ENCODE measurements at places on chromosomes 1 and 21.
A peak's percentile ranks its signal among the peaks of the same experiment; 100 is the strongest.

DNA sequence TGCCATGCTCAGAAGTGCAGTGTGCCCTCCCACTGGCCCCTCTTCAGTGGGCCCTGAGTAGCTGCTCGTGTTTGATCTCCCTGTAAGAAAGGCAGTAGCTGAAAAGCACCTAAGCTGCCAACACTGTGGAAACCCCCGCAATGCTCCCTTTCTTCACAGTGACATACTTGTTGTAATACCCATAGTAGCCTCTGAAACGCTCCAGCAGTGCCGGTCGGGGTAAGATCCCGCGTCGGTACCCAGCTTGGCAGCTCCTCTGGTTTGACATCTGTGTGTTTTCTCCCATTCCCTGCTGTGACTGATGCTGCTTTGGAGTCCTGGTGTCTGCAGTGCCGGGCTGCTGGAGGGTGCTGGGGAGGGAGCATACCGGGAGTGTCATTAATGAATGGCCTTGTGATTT, 3.6 kb downstream of the CHAF1B start:
- DNase-seq: peak; percentile 33

DNA sequence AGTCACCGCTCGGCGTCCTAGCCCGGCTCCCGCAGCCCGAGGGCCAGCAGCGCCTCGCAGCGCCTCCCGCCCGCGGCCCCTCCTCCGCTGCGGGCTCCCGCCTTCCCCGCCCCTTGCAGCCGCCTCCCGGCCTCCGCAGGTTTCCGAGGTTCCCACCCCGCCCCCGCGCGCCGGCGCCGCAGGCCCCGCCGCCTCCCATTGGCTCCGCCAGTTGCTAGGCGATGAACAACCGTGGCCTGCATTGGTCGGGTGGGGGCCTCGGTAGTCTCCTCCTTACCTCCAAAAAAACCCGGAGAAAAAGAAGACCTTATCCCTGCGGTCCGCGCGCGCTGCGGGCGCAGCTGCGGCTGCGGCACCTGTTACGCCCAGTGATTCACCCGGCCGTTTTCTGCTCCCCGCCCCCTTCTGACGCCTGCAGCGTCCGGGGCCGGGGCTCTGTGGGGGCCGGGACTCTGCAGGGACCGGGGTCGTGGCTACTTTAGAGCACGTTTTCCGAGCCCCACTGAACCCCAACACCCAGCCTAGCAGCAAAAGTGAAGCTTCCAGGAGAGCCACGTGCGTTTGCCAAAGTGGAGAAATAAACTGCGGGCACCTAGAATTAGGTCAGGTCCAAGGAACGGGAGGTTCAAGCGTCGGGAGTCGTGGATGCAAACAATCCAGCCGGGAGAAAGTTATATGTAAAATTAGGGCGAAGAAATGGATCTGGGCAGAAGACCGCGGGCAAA, at the start of gene SSX2IP:
Gene SSX2IP, minus strand, starts transcription at position 65 of the 725 bp plus-strand sequence. CDS start 19,242 bp downstream, outside the sequence.
- peak; percentile 97 for DNase-seq

DNA sequence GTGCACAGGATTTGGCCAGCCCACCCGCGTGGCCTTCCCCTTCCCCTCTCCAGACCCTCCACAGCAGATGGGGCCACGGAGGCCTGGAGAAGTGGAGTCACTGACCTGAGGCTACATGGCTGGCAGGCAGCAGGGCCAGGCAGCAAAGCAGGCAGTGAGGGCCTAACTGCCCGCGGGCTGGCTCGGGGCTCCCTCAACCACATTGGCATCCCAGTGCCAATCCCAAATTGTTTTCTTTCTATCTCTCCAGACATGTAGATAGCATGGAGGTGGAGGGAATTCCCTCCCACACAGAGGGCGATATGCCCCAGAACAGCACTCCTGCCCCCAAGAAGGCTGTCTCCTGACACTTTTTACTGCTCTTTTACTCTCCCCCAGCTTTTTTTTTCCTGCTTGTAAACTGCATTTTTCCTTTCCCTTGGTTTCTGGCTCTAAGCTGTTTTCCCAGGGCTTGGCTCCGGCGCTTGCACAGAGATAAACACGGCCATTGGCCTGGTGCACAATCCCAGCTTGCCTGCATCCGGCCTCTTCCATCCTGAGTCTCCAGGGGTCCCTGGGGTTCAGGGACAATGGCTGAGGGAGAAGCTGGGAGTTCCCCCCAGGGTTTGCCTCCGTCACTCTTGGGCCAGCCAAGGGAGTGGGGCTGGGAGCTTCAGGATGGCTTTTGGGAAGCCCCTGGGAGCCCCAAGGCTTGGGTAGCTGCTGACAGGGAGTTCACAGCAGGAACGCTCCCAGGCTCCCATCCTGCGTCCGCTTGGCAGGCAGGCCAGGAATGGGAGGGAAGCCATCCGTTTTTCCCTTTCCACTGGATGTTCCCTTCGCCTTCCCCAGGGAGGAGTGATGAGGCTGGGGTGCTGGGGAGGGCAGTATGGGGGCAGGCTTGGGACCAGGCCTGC, 7.0 kb downstream of the EPHX1 start:
- DNase-seq: no peak

- no peak for DNase-seq
Measured at GRCh38 chr1:91397605-91398004, 7.0 kb downstream of the HFM1 start.

DNA sequence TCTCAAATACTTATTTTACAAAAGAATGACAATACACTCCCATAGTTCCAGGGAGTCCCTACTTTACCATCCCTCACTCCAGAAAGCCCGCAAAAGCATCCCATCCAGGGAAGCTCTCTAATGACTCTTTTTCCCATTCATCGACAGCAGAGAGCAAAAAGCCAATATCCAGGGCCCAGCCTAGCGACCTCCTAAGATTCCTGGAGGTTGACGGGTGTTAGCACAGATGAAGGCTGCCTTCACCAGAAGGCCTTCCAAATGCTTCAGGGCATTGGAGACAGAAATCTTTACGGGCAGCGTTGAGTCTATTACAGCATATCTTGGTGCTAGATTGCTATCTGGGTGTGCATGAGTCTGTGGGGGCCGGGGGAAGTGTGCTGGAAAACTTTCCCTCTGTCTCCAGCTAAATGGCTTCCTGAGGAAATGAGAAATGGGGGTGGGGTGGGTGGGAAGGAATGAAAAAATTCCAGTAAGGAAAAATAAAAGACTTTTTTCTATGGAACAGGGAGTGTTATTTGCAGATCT, 136.6 kb downstream of the PROX1 start:
- DNase-seq: no peak

GRCh38 chr1:216111842-216112241, 311.4 kb downstream of the USH2A start:
- DNase-seq: no peak

DNA sequence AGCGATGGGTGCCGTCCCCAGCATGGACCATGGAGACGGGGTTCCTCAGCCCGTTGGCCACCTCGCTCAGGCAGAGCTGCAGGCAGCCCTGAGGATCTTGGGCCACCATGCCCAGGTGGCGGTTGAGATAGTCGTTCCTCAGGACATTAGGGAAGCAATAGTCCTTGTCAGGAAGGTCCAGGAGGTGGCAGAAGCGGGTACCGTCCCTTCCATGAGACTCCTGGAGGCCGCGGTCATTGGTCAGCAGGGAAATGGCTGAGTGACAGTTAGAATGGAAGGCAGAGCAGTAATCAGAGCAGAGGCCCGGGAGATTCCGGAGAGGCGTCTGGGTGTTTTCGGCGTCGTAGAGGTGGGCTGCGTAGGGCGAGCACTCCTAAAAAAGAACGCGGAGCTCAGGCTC, 4.1 kb downstream of the HHIPL2 start:
- no peak for DNase-seq

DNA sequence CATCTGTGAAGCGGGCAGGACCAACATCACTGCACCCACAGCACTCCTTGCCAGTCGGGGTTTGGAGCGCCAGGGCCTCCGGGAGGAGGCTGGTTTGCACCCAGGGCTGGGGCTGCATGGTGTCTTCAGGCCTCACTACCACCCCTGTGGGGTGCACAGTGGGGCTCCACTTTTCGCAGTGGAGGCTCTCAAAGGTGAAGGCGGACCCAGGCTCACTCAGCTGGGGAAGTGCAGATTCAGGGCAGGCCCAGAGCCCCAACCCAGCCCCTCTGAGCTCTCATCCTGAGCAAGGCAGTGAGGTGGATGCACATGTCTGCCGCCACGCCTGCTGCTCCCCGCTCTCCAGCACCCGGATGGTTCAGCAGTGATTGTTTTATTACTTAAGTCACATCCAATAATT, 125.8 kb downstream of the PTPRU start:
- DNase-seq: no peak

- peak; percentile 63 for DNase-seq
Measured at GRCh38 chr1:94332952-94333351, 85.2 kb upstream of the ABCD3 start.

GRCh38 chr1:88936760-88937342, 45.5 kb upstream of the GTF2B start:
- no peak for DNase-seq

- DNase-seq: no peak
Measured at GRCh38 chr1:12206238-12206637, 23.6 kb upstream of the VPS13D start.

DNA sequence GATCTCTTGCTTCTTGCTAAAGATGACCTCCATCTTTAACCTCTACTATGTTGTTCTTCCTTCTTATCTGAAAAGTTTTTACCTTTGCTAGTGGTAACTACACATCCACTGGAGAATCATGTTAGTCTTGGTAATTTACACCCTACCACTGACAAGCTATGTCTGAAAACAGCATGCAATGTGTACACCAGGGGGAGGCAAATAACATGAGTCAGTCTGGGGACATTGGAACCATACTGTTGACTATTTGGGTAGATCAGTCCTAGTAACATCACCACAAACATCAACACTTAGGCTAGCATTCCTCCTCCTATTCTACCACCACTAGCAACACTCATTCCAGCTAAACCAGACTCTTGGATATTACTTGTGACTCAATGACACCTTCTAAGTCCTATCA, 549.0 kb downstream of the KCNT2 start:
- DNase-seq: no peak

GRCh38 chr1:176032040-176032645, 174.9 kb downstream of the COP1 start:
- DNase-seq: no peak

- no peak for DNase-seq
Measured at GRCh38 chr1:246067432-246068216, 439.5 kb downstream of the SMYD3 start.

DNA sequence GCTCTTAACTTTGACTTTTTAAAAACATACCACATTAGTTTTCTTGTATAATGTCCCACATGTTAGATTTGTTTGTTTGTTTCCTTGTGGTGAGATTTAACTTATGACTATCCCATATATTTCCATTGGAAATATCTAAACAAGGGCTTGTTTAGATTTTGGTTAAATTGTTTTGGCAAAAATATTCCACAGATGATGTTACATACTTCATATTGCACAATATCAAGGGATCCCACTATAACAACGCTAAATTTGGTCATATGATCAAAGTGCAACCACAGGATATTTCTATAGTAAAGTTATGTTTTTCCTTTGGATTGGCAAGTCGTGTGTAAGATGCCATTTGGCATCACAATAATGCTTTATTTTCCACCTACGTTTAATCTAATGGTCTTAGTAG, 396.7 kb downstream of the TGFB2 start:
- no peak for DNase-seq

DNA sequence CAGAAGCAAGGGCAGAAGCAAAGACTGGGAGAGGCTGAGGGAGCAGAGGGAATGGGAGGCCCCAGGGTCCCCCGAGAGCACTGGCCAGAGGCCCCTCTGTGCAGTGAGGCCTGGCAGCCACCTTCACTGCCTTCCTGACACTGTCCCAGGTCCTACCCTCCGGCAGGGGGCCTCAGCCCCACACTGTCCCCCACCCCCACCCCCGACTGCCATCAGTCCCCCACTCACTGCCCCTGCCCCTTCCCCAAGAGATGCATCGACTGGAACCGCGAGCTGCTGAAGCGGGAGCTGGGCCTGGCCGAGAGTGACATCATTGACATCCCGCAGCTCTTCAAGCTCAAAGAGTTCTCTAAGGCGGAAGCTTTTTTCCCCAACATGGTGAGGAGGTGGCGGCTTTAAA, 13.0 kb upstream of the PADI6 start:
- DNase-seq: no peak

DNA sequence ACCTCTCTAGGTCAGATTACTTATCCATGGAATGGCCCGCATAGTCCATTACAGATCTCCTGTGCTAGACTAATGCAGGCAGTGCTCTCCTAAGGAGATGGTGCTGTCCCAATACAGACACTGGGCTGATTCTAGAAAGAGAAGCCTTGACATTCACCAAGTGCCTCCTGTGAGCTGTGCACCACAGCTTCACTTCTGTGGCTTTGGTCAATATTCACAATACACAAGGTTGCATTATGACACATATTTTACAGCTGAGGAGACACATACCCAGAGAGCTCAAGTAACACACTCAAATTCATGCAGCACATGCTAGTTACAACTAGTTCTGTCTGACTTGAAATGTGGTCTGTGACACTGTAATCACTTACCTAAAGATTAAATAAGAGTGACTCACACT, 59.4 kb upstream of the LRRC8B start:
- DNase-seq: no peak

GRCh38 chr1:64675718-64676345, 69.0 kb upstream of the RAVER2 start:
- no peak for DNase-seq

GRCh38 chr1:157131281-157131680, 6.9 kb downstream of the ETV3 start:
- no peak for DNase-seq

DNA sequence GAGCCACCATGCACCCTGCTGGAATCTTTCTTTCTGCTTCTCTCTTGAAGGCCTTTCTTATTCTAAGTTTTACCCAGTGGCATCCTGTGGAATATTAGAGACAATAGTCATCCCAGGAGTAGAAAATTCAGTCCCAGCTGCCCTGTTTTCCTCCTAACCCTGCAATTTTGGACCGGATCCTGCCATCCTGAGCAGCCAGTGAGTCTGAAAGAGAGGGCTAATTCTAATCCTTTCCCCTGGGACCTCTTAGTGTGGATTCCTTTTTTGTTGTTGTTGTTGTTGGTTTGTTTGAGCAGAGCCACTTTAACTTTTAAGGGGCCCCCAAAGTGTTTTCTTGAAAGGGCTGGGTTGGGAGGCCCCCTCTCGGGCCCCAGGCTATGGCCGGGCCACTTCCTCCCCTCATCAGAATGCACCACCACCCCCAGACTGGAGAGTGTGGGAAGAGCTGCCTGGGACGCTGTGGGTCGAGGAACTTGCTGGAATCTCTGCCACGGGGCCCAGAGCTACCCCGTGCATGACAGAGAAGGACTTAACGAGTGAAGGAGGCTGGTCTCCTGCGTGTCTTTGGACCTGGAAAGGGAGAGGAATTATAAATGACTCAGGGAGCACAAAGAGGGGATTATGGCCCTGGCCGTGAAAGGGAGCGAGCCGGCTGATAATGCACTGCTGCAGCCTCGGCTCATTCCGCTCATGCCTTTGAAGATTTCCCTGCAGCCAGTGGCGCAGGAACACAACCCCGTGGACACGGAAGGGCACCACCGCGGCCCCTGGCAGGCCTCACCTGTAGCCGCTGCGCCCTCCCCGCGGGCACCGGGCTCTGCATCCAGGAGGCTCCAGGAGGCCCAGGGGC, 81.0 kb upstream of the AKT3 start:
- no peak for DNase-seq

All from brain microvascular endothelial cell (primary cell).